ENCODE measurements at places on chromosomes 2 and 18.

GRCh38 chr2:195697681-195698220 is 40.7 kb downstream of the SLC39A10 start:
- no peak for DNase-seq

- no peak for DNase-seq
Measured at GRCh38 chr2:194260185-194260584, 1396.8 kb upstream of the SLC39A10 start.

- no peak for DNase-seq
Measured at GRCh38 chr2:27291865-27292264, 9.6 kb downstream of the TRIM54 start.

- DNase-seq, result no peak
Measured at GRCh38 chr2:168166902-168167510, 80.4 kb downstream of the STK39 start.

DNA sequence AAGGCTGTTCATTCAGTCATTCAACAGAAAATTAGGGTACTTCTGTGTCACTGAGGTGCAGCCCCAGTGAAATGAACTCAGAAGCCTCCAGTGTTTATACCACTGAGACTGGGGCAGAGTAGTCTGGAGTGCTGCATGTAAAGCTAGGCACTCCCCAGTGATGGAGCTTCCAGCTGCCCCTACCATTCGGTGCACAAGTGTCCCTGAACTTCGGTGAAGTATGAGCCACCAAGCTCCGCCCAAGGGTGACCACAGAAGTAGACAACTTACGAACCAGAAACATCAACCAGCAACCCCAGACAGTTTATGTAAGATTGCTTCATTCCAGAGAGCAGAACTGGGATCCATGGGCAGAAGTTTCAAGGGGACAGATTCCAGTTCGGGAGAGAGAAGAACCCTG is 70.6 kb upstream of the FOSL2 start:
- DNase-seq, result no peak

DNA sequence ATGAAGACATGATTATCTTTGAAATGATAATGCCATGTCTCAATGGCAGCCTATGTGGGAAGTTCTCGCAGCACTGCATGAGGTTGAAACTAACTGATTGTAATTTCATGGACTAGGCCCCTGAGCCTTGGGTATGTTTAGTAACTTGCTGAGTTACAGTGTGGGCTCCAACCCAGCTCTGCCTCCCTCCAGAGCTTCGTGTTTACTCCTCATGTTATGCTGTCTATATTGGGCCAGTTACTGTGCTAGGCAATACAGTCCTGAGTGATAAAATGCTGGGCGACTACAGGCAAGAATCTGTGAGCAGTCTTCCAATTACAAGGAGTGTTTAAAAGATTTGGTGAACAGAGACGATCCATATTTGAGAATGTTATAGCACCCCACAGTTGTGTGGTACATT is 530.1 kb upstream of the CDH2 start:
- no peak for DNase-seq

- DNase-seq, result no peak
Measured at GRCh38 chr2:197713271-197713670, 8.1 kb downstream of the MARS2 start.

GRCh38 chr2:218015586-218016521 is 13.1 kb upstream of the TNS1 start:
- DNase-seq, result no peak

GRCh38 chr2:9113916-9114315 is 92.7 kb upstream of the ASAP2 start:
- no peak for DNase-seq

GRCh38 chr2:85649201-85650190 is 18.5 kb downstream of the SFTPB start:
- DNase-seq, result no peak

Data from NCI-H1436 treated with DMSO at 0.1 percent for 48 hours (cell line).